Occipital lobe (tissue), 3 donors: ENCODE measurements at places on chromosomes 7 and 10.

- no peak for DNase-seq
Measured at GRCh38 chr10:18000601-18001000, 48.9 kb downstream of the SLC39A12 start.

GRCh38 chr7:110921595-110922151 lies 169.3 kb upstream of the LRRN3 start:
- no peak for DNase-seq

GRCh38 chr10:77180794-77181193 lies 456.8 kb downstream of the KCNMA1 start:
- no peak for DNase-seq

DNA sequence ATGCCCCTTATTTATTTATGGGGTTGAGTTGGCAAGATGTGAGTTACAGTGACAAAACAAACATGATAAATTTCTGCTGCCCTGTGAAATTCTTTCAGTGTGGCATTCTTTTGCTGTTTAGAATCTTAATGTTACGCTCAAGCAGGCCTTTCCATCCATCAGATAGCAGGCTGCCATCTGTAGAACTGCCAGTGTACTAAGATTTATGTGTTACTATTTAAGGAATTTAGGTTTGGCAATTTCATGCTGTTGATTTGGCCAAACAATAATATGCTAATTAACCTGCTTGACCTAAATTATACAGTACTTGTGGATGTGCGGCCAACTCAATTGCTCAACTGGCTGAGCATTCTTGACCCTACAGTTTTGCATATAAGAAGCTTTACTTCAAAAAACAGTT lies 477.7 kb upstream of the TPK1 start:
- DNase-seq = no peak

DNA sequence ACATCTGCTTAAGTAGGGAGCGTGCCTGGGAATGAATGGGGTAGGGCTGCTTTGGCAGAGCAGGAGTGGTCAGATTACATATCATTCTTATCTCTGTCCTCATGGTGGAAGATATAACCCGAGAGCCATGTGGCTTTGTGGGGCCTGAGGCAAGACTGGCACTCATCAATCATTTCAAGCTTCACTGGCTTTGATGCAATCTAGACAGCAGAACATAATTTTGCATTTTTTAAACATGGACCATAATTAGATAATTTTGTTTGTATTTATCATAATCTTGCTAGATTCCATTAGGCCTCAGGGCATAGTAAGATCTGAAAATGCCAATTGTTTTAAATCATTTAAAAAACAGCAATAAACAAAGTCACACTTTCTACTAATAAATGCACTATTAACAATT lies 480.3 kb downstream of the NXPH1 start:
- no peak for DNase-seq

DNA sequence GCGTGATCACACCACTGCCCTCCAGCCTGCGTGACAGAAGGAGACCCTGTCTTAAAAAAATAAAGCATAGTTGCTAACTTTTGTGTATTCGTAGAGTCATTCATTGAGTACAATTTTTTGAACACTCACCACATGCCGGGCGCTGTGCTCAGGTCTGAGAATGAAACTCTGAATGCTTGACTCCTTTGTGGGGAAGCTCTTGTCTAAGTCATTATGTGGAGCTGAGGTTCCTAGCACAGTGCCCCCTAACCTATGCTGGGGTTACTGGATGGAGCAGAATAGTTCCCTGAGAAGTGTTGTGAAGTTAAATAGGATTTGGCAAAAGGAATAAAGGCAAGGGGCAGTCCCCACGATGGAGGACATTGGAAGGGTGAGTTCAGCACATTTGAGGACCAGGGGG lies 123.3 kb downstream of the CELF2 start:
- no peak for DNase-seq

- DNase-seq = no peak
Measured at GRCh38 chr10:78781251-78781913, 287.4 kb upstream of the ZMIZ1 start.

DNA sequence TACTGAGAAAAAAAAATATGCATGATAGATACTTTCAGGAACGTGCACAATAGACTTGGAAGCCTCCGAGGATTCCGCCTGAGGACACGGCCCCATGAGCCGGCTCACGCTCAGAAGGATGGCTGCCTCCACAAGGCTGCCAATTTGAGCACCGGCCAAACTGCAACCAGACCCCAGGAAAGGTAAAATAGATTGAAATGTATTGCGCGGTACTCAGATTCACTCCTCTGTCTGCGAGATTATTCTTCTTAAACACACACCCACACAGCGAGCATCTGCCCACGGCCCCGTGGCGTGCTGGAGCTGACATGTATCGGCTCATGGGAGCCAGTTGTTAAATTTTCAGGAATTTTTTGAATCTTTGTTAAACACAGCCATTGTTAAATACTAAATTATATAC lies 653.2 kb upstream of the MKI67 start:
- no peak for DNase-seq
